ENCODE measurements at places on chromosomes 6 and 20.

DNA sequence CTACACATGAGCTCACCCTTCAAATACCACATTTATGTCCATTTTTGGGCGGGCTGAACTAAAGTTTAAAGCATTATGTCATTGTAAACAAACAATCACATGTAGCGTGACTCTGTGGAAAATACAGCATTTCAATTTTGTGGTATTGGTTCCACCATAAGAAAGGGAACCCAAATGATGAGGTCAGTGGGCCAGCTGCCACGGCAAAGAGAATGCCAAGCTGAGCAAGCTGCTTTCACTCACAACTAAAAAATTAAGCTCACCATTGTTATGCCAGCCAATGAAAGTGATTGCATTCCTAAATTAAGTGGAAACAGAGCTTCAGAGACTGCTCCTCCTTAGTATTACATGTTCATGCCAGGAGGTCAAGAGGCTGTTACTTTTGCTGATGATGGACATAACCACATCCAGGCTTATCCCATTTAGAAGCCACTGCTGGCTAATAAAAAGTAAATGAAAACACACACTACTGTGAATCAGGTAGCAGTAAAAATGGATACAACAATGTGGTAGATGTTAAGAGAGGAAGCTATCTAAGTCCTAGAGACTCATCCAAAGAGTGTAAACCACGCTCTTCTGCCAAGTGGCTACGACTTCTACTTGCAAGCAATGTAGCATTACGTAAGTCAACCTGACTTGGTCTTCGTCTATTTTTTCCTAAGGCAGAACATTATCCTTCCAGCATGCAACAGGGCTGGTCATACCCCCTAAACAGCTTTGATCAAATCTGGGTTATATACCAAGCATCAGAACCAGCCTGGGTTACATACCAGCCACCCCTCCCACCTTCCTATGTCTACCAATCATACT, 164.8 kb downstream of the BACH2 start:
- DNase-seq: no peak

DNA sequence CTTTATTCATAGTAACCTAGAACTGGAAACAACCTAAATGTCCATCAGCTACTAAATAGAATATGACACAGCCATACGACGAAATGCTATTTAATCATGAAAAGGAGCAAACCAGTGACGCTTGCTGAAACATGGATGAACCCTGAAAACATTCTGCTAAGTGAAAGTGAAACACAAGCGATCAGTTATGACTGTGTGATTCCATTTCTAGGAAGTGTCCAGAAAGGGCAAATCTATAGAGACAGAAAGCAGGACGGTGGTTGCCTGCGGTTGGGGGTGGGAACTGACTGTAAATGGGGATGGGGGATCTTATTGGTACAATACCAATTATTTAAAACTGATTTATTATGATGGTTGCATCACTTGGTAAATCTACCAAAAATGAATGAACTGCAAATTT, 126.8 kb downstream of the IPCEF1 start:
- peak; percentile 60 for DNase-seq

DNA sequence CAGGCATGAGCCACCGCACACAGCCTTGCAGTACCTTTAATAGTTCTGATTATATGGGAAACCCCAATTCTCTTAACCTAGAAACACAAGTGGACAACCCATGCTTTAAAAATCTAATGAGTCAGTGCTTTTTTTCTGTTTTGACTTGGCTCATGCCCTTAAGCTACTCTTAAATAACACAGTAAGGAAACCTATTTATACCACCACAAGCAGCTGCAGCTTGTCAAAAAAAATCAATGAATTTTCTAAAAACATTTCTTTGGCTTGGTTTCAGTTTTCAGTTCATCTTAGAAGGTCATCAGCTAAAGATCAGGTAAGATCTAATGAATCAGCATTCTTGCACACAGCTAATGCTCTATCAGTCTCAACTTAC, 124.1 kb upstream of the DST start:
- no peak for DNase-seq

DNA sequence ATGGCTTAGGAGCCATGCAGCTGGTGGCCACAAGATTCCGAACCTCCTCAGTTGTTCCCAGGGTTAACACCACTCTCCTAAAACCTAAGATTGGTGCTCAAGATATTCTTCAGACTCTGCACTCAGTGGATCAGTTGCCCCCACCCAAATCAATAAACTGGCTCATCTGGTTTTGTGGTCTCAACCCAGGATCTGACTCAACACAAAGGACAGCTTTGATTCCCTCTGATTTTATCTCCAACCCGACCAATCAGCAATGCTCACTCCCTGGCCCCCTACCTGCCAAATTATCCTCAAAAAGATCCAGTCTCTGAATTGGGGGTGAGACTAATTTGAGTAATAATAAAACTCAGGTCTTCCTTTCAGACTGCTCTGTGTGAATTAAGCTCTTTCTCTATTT, 137.5 kb downstream of the EYS start:
- no peak for DNase-seq

- DNase-seq: no peak
These were observed 5.2 kb downstream of the STX11 start for GRCh38 chr6:144155529-144155928.

- DNase-seq: no peak
These were observed 33.6 kb downstream of the TTI1 start for GRCh38 chr20:37999526-38000263.

DNA sequence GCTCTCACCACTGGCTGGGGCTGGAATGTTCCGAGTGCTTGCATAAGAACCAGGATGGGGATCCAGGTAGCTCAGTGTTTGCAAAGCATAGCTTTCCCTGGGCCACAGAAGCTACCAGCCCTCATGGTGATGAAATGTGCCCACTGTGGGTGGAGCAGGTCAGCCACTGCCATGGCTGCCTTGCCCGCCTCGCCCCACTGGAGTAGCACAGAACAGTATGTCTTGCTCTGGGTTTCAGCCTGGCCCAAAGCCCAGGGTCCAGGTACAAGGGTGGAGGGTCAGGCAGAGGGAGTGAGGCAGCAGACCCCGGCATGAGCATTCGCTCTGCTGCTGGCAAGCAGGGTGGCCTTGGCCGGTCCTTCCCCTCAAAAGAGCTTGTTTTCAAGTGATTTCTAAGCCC, 34.7 kb downstream of the KCNK17 start:
- no peak for DNase-seq

- no peak for DNase-seq
These were observed 66.7 kb downstream of the GCNT2 start for GRCh38 chr6:10587656-10588406.

DNA sequence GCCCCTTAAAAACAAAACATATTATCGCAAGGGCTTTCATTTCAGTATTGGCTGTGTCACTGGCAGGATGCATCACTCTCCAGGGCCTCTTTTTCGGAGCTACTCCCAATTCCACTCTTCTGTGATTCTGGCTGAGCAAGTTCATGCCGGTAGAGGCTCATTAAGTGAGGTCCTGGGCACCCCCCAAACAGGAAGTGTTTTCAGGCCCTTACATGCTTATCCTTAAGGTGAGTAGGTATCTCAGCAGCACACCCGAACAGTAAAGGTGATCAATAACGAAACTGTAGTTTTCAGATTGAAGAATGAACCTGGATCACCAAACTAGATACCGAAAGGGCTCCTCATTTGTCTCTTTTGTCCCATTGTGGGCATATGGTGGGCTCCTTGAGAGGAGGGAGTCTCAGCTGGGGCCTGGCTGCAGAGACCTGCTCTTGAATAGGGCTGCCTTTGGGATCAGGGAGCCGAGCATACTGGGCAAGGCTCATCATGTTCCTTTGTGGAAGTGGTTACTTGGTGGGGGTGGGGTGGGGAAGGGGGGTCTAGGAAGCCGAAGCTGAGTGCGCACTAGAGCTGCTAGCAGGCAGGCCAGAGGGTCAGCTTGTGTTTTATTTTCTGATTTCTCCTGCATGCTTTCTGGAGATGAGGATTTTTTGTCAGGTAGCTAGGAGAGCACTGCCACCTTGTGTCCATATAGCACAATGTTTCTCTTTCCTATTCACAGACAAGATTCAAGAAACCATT, 65.2 kb downstream of the CDS2 start:
- DNase-seq: no peak

DNA sequence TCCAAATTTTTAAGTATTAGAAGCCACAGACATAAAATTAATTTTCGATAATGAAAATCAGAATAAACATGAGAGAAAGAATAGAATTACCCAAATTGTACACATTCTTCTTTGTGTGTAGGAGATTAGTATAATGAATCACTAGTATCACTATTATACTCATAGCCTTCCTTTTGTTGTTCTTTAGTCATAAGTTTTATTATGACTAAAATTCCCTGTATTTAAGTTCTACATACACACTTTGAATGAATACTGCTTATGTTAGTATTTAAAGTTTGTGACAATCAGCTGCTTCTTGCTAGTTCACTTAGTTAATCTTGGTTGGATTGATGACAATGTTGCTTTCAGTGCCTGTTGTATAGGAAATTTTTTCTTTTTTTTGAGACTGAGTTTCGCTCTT, 72.7 kb downstream of the CCDC170 start:
- no peak for DNase-seq

DNA sequence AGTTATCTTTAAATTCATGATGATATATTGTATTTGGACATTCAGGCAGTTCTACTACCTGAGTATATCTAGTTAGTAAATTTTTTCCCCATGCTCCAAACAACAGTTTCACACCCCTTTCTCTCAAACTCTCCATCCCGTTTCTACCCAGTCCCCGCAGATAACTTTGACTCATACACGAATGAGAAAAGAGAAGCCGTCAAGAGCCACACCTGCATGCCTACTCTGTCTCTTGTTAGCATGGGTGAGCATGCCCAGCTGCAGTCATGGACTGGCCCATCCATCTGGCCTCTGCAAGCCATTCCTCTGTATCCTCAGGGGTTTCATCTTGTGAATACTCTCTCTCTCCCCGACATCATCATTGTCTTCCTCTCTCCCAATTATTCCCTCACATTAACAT, 41.5 kb downstream of the MYB start:
- no peak for DNase-seq

- no peak for DNase-seq
These were observed 85.4 kb downstream of the EYA4 start for GRCh38 chr6:133326584-133326983.

DNA sequence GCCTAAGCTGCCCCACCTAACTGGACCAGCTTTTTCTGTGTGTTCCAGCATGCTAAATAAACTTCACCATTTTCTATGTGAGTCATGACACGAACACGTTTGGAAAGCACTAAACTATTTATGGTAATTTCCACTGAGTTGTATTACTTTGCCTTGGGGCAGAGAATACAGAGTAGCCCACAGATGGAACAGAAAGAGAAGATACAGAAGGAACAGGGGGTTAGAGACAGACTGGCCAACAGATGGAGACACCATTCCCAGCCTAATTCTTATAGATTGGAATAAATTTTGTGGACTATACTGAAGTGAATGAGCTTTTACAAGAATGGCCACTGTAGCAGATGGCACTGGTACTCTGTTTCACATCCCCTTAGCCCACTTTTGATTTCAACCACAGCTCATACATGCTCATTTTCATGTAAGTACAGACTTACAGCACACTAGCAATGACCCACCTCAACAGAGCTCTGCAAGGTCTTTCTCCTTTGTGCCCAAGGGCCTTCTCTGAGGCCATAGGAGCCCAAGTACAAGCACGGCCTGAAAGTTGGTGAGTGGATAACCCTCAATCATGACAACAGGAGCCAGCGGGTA, 13.1 kb upstream of the NT5DC1 start:
- DNase-seq: no peak

DNA sequence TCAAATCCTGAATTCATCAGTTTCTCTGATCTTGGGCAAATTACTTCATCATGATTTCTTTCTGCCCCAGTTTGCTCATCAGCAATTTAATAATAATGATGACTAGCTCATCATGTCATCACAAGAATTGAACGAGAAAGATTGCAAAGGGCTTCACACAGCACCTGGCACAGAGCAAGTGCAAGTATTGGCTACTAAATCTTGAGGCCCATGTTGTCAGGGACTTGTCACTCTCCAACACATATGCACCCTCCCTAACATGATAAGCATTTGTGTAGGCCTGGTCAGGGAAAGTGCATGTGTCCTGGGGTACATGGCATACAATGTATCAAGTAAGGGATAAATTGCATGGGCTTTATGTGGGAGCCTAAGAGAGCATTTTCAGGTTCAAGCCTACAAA, 6.4 kb downstream of the SMLR1 start:
- no peak for DNase-seq

DNA sequence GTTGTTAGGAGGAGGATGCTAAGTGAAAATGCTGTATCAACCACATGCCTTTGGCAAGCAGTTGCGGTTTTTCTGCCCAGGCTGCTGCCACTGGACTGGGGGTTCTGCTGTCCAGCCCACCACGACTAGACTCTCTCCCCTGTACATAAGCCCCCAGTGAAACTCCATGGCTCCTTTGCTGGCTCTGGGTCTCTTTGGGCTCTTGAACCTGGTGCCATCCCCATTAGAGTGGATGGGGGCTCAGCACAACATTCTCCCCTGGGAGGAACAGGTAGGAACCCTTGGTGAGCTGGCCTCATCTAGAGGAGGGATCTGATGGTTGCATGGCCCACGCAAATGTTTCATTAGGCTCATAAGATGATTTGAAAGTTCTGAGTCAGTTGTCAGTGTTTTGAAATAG, 204.8 kb upstream of the KCNG1 start:
- DNase-seq: no peak

DNA sequence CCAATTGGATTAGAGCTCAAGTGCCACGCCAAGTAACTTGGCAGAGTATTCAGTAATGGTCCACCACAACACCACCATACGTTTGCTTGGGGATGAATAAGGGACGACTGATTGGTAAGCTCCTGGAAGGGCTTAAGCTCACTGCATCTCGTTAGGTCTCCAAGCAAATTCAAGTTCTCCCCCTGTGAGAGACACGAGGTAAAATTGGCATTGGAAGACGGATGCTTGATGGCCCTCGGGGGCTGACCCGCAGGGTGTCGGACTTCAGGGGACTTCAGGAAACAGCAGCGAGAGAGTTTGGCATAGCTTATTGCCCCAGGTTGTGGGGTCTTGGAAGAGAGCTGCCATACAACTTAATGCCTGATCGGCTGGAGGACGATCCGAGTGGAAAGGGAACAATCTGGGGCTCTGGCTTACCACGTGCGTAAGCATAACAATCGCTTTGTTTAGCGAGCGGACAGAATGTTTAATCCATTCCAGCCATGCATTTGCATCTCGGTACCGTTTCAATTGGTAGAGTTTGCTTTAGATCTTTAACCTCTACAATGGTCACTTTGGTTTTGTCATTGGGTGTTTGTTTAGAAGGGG, 4.8 kb upstream of the ZNFX1 start:
- DNase-seq: no peak
